ENCODE measurements at places on chromosomes 7 and 10.

- no peak for DNase-seq
These were observed 151.5 kb upstream of the AOAH start for GRCh38 chr7:36875794-36876193.

DNA sequence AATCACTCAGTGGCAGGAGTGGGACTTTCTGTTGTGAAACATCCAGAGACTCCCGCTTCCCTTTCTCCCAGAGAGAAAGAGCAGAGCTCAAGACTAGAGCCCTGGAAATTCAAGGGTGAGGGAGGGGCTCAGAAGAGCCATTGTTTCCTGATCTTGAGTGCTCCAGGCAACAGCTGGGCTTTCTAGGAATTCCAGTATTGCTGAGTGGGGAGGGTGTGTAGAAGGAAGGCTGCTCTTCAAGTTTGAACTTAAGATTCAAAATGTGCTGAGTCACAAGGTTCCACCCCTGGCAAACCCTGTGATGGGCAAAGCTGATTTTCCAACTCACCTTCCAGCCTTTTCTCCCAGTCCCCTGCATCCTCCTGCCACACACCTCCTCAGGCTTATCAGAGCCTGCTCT lies 42.3 kb upstream of the MSRB2 start:
- no peak for DNase-seq

DNA sequence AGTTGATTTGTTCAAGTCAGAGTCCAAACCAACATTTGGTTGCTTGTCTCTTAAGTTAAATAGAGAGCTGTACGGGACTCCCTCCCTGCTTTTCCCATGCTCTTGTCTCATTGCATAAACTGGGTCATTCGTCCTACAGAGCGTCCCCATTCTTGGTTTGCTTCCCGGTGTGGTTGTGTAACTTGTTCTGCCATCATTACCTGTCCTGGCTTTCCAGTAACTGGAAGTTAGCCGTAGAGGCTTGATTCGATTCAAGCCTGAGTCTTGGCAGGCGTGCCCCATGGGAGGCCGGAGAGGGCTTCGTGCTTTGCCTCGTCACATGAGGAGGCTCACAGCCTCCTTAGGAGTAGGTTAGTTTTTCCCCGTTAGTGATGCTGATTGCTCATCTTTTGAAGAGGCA lies 40.2 kb downstream of the FBH1 start:
- no peak for DNase-seq

DNA sequence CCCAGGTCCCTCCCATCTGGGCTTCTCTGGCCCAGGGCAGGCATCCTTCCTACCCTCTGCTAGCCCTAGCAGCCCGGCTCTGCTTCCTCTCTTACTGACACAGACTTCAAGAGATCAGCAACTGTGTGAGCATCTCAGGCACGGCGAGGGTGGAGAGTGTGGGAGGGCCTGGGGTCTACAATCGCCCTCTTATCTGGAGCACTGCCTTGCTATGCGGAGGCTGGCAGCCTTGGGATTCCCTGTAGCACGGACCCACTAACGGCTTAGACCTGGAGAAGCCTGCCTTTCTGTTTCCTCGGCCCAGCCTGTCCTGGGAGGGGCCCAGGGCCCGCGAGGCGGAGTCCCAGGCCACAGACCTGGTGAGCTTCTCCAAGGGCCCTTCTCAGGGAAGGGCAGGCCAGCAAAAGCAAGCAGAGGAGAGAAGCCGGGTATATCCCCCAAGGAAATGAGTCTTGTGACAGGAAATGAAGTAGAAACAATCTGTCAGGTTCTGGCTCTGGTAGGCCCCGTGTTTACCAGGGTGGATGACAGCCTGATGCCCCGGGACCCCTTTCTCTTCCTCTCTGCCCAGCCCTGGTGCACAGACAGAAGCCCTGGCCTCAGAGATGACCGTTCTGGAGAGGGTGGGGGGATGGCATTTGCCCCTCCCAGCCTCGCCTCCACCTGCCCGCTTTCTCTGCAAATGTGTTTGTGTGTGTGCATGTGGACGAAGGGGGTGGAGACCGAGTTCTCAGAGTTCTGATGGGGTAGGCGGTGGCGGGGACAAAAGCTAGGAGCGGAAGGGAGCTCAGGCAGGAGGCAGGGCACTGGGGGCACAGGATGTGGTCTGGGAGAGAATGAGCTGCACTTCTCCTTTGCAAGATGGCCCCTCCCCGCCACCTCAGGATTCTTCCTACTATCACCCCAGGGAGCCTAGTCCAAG lies 2.5 kb downstream of the LRCH4 start:
- DNase-seq, result no peak

DNA sequence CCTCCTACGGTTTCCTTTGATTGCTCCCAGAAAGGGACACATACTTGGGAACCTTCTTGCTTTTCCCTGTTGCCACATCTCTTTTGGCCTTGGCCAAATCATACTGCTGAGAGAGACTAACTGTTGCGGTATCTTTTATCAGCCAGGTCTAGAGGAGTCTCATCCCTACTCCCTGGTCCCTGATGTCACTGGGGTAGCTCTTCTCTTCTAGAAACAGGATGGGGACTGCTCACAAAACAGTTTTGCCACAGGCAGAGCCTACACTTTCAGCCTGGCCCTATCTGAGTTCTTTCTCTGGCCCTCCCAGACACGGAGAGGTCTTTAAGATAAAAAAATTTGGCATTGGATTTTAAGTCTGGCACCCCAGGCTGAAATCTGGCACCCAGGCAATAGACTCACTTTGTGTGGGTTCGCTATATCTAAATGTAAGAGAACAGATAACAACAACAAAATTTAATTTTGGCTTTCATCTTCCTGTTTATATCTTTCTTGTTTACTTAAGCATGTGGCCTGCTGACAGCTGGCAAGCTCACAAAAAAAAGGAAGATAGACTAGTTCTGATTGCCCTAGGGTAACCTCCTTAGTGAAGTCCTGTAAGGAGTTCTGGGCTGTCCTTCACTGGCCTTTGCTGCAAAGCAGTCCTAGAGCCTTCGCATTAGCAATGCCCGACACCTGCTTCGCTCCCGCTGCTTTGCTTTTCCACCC lies 228.3 kb upstream of the NPVF start:
- no peak for DNase-seq

GRCh38 chr10:94546049-94546900 lies 687 bp downstream of the HELLS start:
- DNase-seq, result no peak

GRCh38 chr10:75034131-75034512 lies 77.3 kb upstream of the SAMD8 start:
- no peak for DNase-seq

- no peak for DNase-seq
These were observed 27.4 kb upstream of the DGKI start for GRCh38 chr7:137873979-137874777.

DNA sequence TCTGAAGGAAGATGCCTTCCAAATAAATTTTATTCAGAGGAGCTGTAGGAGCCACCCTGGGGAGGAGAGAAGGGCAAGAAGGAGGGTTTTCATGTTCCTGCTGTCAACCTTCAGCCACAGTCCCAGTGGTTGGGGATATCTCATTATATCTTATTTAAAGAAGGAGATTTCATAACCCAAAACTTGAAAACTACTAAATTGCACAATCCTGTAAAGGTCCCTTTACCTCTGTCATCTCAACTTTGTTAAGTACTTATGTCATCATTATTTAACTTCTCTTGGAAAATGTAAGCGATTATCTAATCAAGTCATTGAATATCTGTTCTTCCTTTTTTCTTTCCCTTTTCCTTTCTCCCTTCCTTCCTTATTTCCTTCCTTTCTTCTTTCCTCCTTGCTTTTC lies 794.5 kb upstream of the IGFBP3 start:
- no peak for DNase-seq

- DNase-seq, result no peak
These were observed 8.6 kb downstream of the TBATA start for GRCh38 chr10:70776455-70777005.

GRCh38 chr7:341841-342638 lies 52.1 kb downstream of the FOXL3 start:
- DNase-seq, result no peak

DNA sequence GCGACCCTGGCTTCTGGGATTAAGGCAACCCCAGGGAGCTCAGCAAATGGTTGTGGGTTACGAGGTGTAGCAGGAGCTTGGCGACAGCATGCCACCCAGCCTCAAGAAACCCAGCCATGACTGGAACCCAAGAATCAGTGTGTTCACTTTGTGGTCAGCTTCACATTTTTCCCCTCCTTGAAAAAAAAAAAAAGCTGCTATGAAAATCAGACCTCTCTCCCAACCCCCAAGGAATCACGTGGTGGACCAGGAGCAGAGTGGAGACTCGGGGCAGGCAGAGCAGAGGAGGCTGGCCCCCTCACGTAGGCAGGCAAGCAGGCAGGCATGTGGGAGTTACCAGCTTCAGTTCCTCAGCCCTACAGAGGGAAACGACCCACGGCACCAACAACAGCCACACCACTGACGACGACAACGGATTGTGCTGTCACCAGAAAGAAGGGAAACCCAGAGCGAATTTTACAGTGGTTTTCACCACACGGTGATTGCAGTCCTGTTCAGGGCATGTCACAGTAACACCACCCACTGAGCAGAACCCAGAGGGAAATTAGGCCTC lies 203.4 kb downstream of the SLC25A13 start:
- DNase-seq, result no peak

DNA sequence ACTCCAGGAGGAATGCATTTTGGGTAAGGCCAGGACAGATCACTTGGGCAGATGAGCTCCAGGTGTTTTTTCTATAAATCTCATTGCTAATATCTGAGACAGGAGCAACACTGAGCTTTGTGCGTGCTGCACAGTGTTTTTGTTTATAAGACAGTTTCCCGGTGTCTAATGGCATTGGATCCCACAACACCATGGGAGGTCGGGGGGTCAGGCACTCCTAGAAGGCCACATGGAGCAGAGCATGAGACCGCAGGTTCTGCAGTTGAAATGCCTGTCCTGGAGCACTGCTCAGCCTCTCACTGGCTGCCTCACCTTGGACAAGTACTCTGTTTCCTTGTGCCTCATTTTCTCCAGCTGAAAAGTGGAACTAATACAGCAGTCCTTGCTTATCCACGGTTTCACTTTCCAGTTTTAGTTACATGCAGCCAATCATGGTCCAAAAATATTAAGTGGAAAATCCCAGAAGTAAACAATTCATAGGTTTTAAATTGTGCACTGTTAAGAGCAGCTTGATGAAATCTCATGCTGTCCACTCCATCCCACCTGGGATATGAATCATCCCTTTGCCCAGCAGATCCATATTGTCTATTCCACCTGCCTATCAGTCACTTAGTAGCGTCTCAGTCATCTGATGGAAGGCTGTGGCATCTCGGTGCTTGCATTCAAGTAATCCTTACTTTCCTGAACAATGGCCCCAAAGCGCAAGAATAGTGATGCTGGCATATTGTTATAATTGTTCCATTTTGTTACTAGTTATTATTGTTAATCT lies 35.2 kb downstream of the ATXN7L1 start:
- DNase-seq, result no peak

GRCh38 chr7:70307544-70308106 lies 709.4 kb downstream of the AUTS2 start:
- no peak for DNase-seq

DNA sequence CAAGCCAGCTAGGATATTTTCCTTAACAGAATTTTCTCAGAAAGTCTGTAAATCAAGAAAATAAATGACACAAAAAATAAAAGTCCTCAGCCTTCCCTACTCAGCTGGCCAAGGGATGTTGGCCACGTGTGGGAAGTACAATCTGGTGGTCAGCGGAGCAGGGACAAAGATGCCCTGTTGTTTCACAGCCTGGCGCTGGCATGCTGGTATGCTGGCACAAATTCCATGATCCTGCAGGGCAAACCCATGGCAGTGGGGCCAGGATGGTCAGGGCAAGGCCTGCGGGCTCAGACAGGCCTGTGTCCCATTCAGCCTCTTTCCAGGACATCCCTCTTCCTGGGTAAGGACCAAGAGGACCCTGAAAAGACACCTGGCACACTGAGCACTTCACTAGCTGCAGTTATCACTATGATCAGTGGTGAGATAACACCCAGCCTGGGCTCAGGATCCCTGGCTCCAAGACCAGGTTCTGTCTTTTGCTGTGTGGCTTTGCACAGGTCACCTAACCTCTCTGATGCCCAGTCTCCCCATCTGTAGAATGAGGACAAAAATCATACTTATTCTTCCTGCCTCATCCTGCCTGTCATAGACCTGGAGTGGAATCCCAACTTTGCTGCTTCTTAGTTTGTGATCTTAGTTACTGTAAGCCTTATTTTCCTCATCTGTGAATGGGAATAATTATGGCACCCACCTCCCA lies 10.8 kb upstream of the HSPA12A start:
- DNase-seq, result no peak
